ENCODE measurements at places on chromosomes 6 and 20. TPM values are rescaled to one million over a fixed set of nuclear protein-coding genes. Genes with fewer than 3 reads are reported as not detected.

HLA-DMB gene
- not detected for total RNA-seq

GRCh38 chr20:32007787-32008616 lies 2.2 kb upstream of the CCM2L start:
- H3K27me3 ChIP-seq: peaks cover 35% of the 10 kb centered on the region
- H3K4me1 ChIP-seq: no peaks in the 10 kb centered on the region
- no peak overlapping the region for H3K4me3 ChIP-seq
- no peak overlapping the region for H3K27ac ChIP-seq
- no peaks in the 10 kb centered on the region for H3K36me3 ChIP-seq

DNA sequence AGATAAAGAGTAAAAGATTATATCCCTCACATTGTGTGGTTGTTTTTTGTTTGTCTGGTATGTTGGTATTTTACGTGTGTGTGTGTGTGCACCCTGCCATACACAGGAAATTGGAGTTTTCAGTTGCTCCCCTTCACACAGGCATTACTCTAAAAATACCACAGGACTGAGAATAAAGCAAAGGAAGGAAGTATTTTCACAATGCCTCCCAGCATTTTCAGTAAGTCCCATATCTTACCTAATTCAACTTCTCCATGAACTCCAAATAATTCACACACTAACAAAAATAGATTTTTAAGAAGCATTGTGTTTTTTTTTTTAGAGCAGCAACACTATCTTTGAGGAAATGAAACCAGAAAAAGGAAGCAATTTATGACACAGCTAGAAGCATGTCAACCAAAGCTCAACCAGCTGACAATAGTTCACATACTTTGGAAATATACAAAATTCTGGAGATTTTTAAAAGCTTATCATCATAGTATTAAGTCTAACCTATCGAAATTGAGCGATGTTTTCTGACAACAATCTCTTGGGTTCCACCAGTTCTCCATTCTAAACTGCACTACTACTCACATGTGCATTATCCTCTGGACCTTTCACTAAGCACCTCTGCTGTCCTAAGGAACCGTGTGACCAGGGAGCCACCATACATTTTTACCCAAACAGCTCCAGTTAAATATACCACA lies 2.1 kb downstream of the UBE2J1 start:
- H3K4me1 ChIP-seq: peaks cover 65% of the 10 kb centered on the region
- no peaks in the 10 kb centered on the region for H3K27me3 ChIP-seq
- DNase-seq: peak; percentile 2
- peaks cover 6% of the 10 kb centered on the region for H3K36me3 ChIP-seq
- H3K4me3 ChIP-seq: peak overlapping the region; percentile 96
- H3K27ac ChIP-seq: peak overlapping the region; percentile 93

DNA sequence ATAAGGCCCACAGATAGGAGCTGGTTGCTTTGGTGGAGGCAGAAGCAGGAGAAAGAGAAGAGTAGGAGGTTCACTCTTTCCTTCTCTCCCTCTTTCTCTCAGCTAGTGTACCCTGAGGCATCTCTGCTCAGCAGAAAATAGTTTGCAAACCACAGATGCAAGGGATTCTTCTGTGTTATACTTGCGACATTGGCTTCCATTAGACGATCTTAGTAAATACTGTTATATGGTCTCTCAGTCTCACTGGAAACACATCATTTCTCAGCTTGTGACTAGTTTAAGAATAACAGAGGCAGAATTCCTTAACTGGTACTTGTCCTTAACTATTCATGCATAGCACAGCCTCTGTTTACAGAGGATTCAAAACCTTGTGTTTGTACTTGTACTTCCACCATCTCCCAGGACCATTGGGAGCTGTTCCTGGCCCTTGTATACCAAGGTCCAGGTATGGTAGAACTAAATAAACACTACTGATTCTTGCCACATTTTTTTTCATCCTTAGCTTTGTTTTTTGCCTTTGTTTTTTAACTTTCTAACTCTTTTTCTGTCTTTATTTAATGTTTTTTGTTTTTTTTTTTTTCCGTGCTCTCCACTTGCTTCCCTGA lies 218.2 kb downstream of the OTOR start:
- H3K27me3 ChIP-seq: no peaks in the 10 kb centered on the region
- no peak overlapping the region for H3K27ac ChIP-seq
- no peak overlapping the region for H3K4me3 ChIP-seq
- DNase-seq: no peak

DNA sequence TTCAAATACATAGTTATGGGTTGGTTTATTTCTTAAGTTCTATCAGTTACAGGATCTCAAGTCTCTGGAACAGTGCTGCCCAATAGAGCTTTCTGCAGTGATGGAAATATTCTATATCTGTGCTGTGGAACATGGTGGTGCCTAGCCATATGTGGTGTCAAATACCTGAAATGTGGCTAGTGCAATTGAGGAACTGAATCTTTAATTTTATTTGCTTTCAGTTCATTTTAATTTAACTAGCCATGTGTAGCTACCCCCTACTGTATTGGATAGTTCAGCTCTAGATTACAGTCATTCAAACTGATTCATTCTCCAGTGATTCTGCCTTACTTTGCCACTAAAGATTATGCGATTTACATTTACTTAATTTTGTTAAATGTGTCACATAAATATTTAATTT lies 503.2 kb downstream of the CDKAL1 start:
- peaks cover 17% of the 10 kb centered on the region for H3K4me1 ChIP-seq
- H3K4me3 ChIP-seq: no peak overlapping the region
- H3K27ac ChIP-seq: no peak overlapping the region
- H3K36me3 ChIP-seq: no peaks in the 10 kb centered on the region

Data from HFFc6 (cell line).